ENCODE measurements at places on chromosomes 7 and 10. TPM values are rescaled to one million over a fixed set of nuclear protein-coding genes. Genes with fewer than 3 reads are reported as not detected.

The HYAL4 gene
- total RNA-seq, result not detected

The JAKMIP3 gene
- total RNA-seq, result 2.0 TPM

The STN1 gene
- 33.2 TPM for total RNA-seq

The CLCN1 gene
- not detected for total RNA-seq

The MORN4 gene
- 8.7 TPM for total RNA-seq

The WNT8B gene
- total RNA-seq, result not detected

The CRYGN gene
- total RNA-seq, result not detected

The CPXM2 gene
- total RNA-seq, result 4.1 TPM

The NME8 gene
- not detected for total RNA-seq

The HSPA12A gene
- 22.5 TPM for total RNA-seq

The PRKCQ gene
- 0.12 TPM for total RNA-seq

The LEP gene
- 0.42 TPM for total RNA-seq

The NRCAM gene
- total RNA-seq, result 0.62 TPM

The SNX10 gene
- 1.1 TPM for total RNA-seq

The CFAP70 gene
- 1.7 TPM for total RNA-seq

The ANKRD1 gene
- 1,326 TPM for total RNA-seq

The FZD1 gene
- total RNA-seq, result 12.1 TPM

The CPA4 gene
- total RNA-seq, result 0.77 TPM

The PSMC2 gene
- 117 TPM for total RNA-seq

The GDF10 gene
- 0.32 TPM for total RNA-seq

The ADAP1 gene
- 10.2 TPM for total RNA-seq

The ASIC3 gene
- 8.6 TPM for total RNA-seq

The TMEM213 gene
- not detected for total RNA-seq

The CPN1 gene
- not detected for total RNA-seq

The ST8SIA6 gene
- total RNA-seq, result 7.4 TPM

The MALSU1 gene
- 123 TPM for total RNA-seq

The KNDC1 gene
- total RNA-seq, result 0.20 TPM

The PHYHIPL gene
- total RNA-seq, result not detected

The CALN1 gene
- total RNA-seq, result not detected

The ASAH2B gene
- total RNA-seq, result 4.8 TPM

The SH3PXD2A gene
- 28.6 TPM for total RNA-seq

The LARP4B gene
- total RNA-seq, result 72.9 TPM

The SPDYE9 gene
- total RNA-seq, result not detected

The SBDS gene
- 208 TPM for total RNA-seq

The FLNC gene
- 591 TPM for total RNA-seq

The ANKRD61 gene
- 0.20 TPM for total RNA-seq

The PRKG1 gene
- 24.9 TPM for total RNA-seq
